ENCODE measurements at places on chromosomes 4 and X.

GRCh38 chrX:72123471-72124185 lies 8.1 kb downstream of the RTL5 start:
- no peak for DNase-seq

DNA sequence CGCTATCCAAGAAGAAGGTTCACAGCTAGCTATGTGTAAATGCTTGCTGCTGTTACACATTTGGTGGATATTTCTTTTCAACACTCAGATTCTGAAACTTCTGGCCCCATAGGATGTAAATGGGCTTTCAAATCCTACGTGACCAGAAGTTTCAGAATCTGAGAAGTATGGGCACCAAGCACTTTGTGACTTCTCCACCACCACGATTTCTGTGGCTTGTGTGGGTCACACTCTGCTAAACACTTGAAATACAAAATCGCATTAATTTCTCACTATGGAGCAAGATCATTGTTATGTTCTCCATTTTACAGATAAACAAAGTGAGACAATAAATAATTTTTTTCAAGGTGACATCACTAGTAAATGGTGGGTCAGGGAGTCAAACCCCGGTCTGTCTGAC lies 259.4 kb upstream of the JADE1 start:
- no peak for DNase-seq

GRCh38 chr4:114658179-114658578 lies 59.6 kb downstream of the UGT8 start:
- DNase-seq: no peak

GRCh38 chr4:41106081-41106480 lies 108.3 kb downstream of the APBB2 start:
- no peak for DNase-seq

DNA sequence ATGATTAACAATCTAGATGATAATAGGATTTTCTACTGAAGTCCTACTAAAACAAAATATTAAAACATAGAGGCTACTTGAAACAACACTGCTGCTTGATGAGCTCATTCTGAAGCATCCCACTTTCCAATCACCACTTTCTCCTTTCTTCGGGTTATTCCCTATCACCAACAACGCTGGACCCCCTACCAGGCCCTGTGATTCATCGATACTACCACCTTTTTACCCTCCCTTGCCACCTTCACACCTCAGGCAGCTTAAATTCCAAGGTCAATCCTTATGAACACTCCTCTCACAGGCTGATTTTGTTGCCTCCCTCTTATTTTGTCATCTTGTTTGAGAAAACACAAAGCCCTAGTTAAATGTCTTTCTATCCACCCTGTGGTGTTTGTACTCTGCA lies 102.6 kb downstream of the IQCM start:
- DNase-seq: no peak

DNA sequence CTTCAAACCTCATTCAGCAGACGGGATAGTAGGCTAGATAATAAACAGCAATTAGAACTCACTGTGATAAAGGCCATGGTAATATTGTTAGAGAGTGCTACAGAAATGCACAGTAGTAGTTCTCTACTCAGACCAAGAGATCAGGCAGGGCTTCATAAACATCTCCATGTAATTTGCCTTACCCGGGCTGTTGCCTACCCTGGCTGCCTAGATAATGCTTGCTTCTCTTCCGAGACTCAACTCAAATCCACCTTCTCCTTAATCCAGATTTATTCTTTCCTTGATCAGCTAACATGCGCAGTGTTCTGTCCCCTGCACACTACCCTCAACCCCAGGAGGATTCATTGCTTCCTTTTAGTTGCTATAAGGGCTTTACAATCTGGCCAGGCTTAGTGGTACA lies 21.8 kb downstream of the ANK2 start:
- DNase-seq: no peak

GRCh38 chr4:26889356-26889755 lies 28.7 kb downstream of the STIM2 start:
- no peak for DNase-seq

DNA sequence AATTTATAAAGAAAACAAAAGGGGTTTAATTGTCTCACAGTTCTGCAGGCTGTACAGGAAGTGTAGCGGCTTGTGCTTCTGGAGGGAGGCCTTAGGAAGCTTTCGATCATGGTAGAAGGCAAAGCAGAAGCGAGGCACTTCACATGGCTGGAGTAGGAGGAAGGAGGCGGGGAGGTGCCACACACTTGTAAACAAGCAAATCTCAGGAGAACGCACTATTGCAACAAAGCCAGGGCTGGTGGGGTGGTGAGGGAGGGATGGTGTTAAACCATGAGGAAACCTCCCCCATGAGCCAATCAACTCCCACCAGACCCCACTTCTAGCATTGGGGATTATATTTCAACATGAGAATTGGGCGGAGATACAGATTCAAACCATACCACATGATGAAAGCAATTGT lies 1116.3 kb downstream of the FAT4 start:
- DNase-seq: no peak

- no peak for DNase-seq
These were observed 90.6 kb downstream of the MID1IP1 start for GRCh38 chrX:38891641-38892413.

DNA sequence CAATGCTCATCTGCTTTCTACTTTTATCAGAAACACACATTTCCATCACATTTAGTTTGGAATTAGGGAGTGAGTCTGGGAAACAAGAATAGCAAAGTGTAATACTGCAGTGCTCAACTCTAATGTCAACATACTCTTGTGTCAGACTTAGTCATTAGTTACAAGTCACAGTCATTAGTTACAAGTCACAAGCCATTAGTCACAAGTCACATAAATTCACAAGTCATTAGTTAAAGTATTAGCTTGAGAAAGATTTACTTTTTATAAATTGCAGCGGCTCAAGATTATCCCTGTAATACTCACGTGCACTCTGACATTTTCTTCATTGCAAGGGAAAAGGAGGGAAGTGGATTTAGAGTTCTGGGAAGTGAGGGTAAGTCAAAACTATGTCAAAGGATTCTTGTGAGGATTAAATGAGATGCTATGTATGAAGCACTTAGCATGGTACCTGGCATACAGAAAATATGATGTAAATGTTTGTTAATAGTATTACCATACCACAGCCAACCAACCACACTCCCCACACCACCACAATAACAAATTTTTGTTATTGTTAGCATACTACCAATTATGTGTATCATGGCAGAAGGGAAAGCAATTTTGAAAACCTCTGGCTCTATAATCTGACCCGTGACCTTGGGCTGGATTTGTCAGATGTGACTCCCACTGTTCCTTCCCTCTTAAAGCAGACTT lies 116.6 kb downstream of the ARHGAP24 start:
- DNase-seq: no peak

GRCh38 chr4:163662768-163663167 lies 168.3 kb downstream of the TMA16 start:
- DNase-seq: no peak

DNA sequence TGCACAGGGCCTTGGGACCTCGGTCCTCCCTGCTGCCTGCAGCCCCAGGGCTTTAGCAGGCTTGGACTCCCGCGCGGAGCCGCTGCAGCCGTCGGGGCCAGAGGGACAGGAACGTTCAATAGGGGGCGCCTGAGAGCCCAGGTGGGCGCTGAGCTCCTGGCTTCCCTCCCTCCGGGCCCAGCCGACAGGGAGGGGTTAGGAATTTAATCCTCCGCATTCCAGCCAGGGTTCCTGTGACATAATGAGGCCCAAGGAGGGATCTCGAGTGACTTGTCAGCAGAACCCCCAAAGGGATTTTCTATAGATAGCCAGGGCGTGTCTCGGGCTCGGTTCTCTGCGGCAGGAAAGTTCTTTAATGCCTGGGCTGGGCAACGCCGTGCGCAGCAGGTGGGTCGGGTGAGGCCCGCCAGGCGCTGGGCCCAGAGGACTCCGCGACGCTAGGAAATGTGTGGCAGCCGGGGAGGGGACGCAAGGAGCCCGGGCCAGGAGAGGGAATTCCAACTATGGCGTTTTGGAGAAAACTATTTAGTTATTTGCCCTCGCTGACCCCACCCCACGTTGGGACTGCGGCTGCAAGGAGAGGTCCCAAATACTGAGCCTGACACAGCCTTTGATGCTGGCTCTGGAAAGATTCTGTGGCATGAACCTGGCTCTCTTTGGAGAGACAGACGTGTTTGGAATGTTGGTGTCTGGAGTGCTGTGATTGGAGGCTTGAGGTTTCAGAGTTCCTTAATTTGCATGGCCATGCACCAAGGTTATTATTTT lies 285.2 kb upstream of the GATB start:
- peak; percentile 21 for DNase-seq

- no peak for DNase-seq
These were observed 241.8 kb downstream of the GALNTL6 start for GRCh38 chr4:172055046-172055445.

DNA sequence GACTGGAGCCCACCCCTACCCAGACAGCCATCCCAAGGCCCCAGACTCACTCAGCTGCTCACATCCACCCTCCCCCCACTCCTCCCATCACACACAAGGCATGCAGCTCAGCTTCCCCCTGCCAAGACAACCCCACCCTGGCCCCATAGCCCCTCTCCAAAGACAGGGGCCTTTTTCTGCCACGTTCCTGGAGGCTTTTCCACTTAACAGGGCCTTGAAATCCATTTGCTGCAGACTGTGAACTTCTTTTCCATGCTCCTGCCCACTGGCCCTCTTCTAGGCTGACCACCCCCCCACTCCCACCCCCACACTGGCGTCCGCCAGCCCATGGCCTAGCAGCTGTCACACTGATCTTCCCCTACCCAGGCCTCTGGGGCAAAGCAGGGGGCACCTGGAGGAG lies 76.0 kb downstream of the PJA1 start:
- DNase-seq: no peak

DNA sequence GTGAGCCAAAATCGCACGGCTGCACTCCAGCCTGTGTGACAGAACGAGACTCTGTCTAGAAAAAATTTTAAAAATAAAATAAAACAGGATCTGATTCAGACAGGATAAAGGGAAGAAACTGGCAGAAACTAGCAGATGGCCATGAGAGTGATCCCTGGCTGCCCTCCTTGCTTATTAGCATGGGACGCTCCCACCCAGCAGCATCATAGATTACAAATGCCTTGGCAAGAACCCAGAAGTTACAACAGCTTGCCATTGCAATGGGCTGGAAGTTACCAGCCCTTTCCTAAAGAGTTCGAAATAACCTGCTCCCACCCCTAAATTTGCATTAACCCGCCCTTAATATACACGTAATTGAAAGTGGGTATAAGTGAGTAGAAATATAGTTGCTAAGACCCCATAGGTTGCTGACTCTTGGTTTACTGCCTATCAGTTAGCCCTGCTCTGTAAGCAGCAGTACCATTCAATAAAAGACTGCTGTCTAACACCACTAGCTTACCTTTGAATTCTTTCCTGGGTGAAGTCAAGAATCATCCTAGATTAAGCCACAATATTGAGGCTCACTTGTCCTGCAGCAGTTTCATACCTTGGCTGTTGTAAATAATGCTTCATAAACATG lies 9.1 kb upstream of the XAGE2 start:
- DNase-seq: no peak

DNA sequence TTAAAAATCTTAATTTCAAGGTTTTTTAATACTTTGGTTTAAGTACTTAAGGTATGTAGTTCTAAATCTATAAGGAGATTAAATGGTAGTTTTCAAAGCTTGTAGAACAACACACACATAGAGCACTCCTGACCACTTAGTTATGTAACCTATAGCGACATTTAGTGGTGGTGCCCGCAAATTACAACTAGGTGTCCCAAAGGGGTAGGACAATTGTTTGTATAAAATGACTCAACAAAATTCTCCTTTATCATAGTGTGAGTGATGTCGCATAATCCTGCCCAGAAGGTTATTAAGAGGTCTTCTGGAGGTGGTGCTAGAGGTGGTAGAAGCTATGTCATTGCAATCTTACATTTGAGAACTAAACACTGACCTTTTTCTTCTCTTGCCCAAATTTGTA lies 373.0 kb upstream of the RASGEF1B start:
- DNase-seq: peak; percentile 68

- no peak for DNase-seq
These were observed 37.5 kb downstream of the FGFBP1 start for GRCh38 chr4:15901007-15901406.

DNA sequence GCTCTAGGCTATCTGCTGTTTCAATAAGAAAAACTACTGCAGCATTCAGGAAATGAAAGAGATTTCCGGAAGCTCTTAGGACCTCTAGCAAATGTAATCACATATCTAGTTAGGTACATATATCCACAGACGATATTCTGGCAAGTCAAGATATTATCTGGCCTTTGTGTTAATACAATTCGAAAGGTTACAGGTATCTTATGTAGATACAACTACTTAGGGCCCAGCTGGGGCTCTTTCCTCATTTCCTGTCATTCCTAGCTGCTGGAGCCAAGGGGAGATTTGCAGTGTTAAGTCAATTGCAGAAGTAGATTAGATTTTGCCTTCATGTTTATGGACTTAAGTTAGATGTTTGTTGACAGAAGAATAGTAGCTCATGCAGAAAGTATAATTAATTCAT lies 299.5 kb downstream of the ARHGAP24 start:
- no peak for DNase-seq

DNA sequence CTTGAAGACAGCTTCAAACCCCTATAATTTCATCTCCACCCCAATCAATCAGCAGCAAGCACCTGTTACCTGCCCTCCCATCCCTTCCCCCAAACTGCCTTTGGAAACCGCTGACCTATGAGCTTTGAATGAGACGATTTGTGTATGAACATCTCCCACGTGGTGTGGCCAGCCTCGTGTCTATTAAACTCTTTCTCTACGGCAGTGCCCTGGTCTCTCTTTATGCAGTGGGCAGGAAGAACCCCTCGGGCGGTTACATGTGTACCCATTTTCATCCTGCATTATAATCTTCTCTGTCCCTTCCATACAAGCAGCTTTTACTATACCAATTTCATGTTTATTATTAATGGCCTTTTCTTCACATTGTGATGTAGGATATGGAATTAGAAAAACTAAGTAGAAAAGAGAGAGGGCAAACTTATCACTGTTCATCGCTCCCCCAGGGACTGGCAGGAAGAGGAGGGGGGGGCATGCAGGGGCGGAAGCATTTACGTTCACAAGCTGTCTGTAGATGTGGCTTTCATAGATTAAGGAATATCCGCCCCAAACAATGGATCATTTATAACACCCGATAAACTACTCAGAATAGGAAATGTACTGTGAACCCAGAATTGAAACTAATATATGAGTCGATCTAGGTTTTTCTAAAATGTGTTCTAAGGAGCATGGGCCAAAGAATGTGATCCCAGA lies 95.5 kb upstream of the ZNF518B start:
- DNase-seq: no peak

DNA sequence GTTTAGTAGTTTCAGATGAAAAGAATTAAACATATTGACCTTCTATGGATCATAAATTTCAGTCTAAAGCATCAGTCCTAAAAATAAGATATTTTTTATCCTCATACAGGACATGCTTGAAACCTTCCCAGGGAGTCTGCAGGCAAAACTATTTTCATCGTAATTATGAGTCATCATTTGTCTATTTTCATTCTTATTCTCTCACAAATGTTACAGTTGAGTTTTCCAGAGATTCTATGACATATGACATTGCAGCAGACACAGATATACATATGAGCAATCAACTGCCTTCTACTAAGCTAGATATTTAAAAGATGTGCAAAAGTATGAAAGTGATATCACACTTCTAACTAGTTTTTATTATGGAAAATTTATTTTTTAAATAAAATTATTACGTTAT lies 398.0 kb downstream of the MAGEB5 start:
- no peak for DNase-seq
